ENCODE measurements at places on chromosomes 16 and 17. TPM values are rescaled to one million over a fixed set of nuclear protein-coding genes. Genes with fewer than 3 reads are reported as not detected.

DNA sequence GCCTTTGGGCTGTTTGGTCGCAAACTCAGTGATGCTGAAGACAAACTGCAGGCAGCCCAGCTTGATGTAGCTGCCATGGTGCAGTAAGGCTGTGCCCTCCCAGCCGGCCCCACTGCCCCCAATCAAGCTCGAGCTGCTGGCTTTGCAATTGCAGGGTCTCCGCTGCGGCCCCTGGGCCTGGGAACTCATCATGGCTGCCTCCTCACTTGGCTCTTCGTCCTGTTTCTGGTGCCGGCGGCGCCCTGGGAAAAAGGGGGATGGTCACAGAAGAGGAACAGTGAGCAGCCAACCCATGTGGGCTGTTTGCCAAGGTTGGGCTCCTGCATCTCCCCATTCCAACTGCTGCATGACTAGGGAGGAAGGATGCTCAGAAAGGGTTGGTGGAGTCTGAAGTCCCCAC, 3.4 kb upstream of the DHRS13 start:
- no peak for DNase-seq

- DNase-seq: no peak
Measured at GRCh38 chr17:73286863-73287296, 24.9 kb downstream of the CDC42EP4 start.

DNA sequence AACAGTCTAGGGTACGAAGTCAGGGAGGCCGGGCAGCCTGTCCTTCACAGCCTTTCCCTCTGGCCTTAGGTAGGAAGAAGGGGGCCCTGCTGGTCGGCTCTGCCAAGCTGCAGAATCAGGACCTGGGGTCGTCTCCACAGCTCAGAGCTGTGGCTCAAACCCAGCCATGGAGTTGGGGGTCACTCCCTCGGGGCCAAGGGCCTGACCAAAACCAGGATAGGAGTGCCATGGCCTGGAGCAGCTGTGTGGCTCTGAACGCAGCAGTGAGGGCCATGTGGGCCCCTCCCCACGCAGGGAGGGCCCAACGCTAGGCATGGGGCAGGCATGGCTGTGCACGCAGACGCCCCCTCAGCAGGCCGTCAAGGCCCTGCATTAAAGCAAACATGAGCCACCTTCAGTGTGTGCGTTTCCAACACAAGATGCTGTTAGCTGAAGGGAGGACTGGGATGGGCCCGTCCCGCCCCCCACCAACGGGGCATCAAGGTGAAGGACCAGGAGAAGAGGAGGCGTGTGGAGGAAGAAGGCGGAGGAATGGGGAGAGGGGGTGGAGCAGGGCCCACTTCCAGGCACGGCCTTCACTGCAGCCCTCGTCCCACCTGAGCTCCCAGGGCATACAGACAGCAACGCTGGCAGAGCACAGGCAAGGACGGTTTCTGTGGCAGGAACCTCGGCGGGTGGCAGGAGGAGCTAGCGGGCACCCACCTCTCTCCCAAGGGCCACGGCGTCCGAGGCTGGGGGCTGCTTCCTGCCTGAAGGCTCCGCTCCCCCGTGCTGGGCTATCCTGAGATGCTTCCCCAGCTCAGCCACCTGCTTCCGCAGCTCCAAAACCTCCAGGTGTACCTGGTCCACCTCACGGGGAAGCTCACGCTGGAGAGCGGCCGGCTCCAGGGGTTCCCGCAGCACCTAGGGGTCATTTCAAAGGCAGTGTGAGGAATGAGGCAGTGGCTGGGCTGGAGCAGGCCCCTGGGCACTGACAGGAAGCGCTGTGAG, 55.3 kb downstream of the CCDC57 start:
- DNase-seq: no peak

DNA sequence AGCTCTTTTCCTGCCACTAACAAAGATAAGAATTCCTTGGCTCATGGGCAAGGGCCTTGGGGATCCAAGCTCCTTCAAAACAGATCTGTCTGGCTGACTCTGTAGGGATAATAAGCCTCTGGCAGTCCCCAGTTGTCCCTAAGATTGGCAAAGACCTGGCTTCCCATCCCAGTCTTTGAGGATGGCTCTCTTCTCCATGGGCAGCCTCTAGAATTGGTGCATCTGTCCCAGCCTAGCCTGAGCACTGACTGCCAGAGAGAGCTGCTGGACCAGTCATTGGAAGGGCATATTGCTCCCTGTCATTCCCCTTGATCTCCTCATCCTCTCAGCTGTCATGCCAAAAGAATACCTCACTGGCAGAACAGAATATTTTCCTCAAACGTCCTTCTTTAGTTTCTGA, 13.2 kb upstream of the CUEDC1 start:
- DNase-seq: no peak

GRCh38 chr16:67163999-67164558, 466 bp upstream of the HSF4 start:
- DNase-seq: no peak

GRCh38 chr16:66207883-66208265, 158.6 kb upstream of the CDH5 start:
- DNase-seq: peak; percentile 15

DNA sequence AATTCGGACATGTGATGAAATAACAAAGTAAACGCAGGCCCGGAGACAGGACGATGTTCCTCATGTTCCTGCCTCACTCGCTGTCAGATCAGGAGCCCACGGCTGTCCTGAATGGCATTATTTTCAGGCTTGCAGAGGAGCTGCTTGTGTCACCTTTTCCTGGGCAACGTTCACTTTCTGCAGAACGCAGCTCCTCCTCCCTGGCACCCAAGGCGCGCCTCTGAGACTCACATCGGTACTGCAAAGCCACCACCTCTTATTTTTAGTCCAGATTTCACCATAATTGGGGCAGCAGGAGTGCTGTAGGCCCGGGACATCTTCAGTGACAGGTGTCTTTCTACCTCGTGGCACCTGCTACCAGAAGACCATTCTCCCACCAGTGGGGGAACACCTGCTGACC, 8.0 kb upstream of the C16orf96 start:
- no peak for DNase-seq

- peak; percentile 91 for DNase-seq
Measured at GRCh38 chr16:68707340-68708152, 29.5 kb upstream of the CDH1 start.

ABCC12 gene
- not detected for total RNA-seq

KRTAP4-6 gene
- not detected for total RNA-seq

CHST5 gene
- total RNA-seq: 0.08 TPM

BAIAP3 gene
- 3.1 TPM for total RNA-seq
